ENCODE measurements at places on chromosomes 7 and 10. TPM values are rescaled to one million over a fixed set of nuclear protein-coding genes. Genes with fewer than 3 reads are reported as not detected.

DNA sequence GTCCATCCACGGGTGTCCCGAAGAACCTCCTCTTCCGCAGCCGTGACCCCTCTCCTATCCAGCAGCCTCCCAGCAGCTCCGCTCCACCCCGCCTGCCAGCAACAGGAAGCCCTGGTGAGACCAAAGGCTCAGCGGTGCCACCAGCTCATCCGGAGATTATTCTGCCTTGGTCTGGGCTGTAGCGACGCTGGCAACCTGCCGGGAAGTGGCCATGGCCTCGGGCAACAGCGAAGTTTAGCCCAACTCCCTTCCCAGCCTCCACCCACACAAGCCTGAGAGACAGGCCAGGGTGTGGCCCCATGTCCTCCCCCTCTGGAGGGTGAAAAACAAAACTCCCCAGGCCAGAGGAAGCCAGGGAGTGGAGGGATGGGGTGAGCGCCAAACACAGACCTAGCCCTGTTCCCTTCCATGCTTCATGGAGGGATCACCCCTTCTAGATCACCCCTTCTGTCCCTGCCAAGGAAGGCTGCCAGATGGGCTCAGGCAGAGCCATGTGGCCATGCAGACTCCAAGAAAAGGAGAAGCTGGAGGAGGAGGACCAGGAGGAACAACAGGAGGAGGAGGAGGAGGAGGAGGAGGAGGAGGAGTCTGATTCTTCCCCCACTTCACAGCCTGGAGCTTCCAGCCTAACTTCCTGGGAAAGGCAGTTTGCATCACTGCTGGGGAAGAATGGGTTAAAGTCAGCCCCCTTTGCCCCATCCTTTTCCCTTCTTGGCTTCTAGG is 918 bp downstream of the CALHM2 start:
- DNase-seq = no peak

- no peak for DNase-seq
Measured at GRCh38 chr7:129721068-129721467, 109.5 kb downstream of the NRF1 start.

DNA sequence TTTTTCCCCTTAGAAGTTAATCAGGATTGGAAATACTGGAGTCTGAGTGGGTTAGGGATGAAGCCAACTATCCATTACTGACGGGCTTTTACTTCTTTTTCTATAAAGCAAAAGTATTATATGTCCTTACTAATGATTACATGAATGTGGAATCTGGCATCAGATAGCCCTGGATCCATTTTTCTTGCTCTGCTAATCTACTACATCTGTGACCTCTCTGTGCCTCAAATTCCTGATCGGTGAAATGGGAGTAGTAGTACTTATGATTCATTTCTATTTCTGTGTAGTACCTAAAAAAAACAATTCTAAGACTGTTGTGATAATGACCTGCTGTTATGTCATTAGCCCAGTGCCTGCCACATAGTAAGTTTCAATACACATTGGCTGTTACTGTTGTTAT is 621.6 kb downstream of the SORCS3 start:
- DNase-seq = no peak

- DNase-seq = peak; percentile 54
Measured at GRCh38 chr7:83347945-83348444, 185.3 kb upstream of the PCLO start.

Gene UPK3BL2
- total RNA-seq = 1.8 TPM

All from SK-MEL-5 (cell line).